ENCODE measurements at places on chromosomes 3 and 15.

DNA sequence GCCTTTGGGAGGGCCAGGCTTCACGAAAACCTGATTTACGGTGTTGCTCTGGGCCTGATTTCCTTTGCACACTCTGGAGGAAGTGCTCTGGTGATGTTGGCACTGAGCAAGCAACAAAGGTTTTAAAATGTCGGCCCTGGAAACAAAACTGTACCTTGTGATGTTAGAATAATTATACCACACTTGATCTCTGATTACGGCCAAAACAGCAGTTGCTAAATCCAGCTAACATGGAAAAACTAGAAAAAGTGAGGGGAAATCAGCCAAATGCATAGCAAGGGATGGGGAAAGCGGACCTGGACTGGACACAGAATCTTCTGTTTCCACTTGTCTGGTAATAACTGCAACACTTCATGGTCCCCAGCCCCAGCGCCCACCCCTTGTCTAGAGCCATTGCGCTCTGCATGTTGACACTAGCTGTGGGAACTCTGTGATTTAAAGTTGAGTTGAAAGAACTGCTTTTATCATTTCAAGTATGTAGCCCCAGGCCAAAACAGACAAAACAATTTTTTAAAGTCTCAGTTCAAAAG lies 120.1 kb downstream of the VGLL4 start:
- DNase-seq = no peak

DNA sequence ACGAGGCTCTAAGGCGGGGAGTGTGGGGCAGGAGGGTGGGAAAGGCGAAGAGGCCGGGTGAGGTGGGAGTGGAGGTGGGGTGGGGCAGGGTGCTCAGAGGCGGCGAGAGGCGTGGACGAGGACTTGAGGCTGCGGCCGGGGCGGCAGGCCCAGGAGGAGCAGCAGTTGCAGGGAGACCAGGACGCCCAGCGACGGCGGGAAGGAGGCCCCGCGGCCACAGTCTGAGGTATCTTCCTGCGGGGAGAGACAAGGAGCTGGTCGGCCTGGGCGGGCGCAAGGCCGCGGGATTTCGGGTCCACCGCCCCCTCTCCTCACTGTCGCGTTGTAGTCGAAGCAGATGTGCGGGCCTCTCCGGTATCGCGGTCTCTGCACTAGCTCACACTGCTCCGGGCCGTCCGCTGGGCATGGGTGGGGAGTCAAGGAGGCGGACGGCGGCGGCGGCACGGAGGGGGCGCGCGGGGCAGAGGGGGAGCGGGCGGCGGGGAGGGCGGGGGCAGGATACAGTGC lies 5.3 kb upstream of the TMEM115 start:
- no peak for DNase-seq

DNA sequence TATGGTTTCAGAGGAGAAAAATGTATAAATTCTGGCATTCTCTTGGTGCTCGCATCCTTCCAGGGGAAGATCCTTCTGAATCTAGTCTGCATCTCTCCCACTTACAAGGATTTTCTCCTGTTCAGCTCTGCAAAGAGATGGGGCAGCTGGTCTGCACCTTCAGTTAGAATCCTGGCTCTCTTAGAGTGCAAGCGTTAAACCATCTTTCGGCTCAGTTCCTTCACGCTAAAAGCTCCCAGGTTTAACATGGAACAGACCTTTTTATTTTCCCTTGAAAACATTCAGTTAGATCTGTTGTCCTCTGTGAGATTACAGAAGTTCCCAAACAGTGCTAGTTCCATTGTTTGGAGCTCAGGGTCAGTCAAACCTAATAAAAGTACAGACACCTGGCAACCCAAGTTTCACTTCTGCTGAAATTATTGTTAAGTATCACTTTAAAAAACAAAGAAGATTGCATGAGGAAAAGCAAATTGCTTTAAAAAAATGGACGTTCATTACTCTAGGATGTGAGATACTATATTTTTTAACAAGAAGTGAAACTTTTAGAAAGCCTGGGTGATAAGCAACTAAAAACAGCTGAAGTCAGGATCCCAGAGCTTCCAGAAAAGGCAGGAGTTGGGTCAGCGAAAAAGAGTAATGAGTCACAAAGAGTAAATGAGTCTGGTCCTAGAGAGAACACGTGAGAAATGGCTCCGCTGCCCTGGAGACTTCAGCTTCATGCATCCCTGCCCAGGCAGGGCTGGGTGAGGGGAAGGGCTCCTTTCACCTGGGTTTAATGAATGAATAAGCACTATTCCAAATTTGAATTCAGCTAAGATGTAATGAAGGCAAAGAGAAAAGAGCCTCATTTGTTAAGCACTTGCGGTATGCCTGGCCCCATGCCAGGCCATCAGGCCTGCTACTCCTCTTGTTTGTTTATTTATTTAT lies 63.3 kb downstream of the ABTB1 start:
- no peak for DNase-seq

GRCh38 chr3:169827712-169828111 lies 15.0 kb upstream of the LRRC34 start:
- no peak for DNase-seq

DNA sequence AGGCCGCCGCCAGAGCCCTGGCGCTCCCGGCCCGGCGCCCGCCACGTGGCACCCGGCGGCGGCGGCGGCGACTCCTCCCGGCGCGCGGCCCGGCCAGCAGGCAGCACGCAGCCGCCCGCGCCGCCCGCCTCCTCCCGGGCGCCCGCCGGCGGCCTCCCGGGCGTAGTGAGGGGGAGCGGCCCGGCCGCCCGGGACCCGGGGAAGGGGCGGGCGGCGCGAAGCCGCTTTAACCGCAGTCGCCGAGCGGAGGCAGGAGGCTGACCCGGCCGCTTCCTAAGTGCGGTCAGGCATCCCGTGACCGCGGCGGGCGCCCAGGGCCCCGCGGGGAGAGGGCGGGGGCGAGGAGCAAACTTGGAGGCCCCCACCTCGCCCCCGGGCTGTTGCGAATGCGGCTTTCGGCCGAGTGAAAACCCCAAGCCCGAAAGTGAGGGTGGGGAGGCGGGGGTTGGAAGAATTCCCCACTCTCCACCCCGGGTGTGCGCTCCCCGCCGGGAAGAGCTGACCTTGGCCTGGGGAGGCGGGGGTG lies 1.7 kb upstream of the HES1 start:
- peak; percentile 38 for DNase-seq

DNA sequence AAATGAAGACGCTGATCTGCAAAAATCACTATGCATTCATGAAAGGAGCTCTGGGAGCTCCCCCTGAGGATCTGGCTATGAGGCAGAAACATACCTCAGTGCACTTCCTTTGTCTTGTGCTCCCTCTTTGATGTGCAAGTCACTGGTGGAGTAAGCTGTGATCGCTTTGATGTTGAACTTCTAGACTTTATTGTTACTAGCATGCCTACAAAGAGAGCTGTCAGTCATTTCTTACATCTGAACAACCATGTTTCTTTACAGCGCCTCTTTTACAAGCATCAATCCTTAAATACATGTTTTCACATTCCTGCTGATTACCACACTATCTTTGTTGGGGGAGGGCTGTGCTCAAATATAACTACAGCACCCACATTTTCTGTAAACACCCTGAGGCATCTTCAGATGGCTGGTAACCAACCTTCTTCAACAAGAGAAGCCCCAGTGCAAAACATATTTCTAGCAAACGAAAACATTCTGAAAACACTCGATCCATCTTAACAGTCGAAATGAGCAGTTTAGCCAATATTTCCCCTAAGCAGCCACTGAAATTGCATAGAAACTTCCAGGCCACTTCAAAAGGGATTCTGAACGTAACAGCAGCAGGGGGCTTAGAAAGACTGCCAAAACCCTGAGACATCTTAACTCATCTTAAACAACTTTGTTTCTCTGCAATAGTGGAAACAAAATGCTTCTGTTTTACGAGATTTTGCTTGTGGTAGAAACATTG lies 101.9 kb upstream of the ICE2 start:
- peak; percentile 49 for DNase-seq

DNA sequence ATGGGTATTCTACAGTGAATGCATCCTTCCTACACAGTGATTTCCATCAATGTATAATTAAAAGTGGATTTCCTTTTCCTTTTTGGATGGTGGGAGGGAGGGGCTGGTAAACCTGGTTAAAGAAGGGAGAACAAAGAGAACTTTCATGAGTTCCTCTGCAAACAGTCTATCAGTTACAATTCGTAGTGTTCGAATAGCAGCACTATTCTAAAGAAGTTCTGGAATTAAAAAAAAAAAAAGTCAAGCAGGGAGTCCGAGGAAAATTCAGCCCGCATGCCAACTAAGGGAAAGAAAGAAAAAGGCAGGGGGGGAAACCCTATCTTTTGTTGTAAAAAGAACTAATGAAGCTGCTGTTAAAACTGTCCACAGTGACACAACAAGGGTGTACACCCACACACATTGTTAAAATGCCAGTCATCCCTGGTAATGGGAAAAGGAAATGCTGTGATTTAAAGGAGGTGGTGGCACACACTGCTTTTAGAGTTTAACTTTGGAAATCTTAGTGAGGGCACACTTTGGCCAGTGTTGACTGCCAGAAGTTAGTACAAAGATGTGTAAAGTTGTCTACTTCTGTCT lies 521.2 kb downstream of the ZIC1 start:
- no peak for DNase-seq

DNA sequence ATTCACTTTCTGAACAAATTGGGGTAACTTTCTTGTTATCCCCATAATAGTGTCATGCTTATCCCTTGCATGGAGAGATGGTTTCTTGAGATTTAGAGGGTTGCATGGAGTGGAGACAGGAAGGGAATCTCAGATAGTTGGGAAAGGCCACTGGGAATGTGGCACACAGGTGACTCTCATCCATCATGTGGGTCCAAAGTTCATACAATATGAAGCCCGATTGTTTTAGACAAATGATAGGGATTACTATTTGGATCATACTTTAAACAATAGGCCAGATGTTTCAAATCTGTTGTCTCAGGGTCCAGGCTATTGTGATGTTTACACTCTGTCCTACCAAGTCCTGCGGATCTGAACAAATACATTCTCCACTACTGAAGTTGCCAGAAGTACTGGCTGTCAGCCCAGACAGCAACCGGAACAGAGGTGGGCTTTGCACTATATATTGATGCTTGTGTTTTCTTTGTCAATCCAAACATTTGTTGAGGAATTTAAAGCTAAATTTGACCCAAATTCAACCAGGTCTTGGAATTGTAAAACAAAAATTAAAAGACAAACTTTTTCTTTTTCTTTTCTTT lies 39.2 kb upstream of the NMNAT3 start:
- no peak for DNase-seq

DNA sequence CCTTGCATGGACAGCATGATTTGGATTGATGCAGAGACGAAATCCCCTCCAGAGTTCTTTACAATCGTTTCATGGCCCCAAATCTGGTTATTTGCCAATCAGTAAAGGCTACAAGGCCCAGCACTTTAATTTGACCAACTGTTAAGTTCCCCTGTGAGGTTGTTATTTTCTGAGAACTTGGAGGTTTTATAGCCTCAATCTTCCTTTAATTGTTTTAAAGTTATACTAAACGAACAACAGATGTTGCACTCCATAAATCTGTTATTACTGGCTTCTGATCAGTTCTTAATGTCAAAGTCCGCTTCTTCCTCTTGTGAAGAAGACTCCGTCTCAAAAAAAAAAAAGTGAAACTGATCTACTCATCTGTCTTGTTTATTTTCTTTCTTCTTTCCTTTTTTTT lies 30.8 kb downstream of the LARP6 start:
- DNase-seq = no peak

- no peak for DNase-seq
Observed at GRCh38 chr3:82259994-82260393, 498.5 kb upstream of the GBE1 start.

DNA sequence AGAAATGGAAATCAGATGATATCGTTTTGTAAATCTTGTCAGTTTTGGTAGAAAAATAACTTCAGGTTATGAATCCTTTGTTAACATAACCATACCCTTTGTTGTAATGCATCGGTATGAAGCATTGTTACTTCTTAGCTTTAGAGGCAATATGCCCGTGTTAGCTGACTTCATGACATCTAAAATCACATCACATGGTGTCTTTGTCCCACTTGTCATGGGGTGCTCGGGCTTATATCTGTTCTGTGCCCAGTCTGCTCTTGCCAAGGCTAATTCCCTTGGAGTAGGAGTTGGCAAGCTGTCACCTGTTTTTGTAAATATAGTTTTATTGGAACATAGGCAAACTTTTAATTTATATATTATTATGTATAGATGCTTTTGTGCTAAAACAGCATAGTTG lies 39.6 kb downstream of the SLC25A26 start:
- no peak for DNase-seq

GRCh38 chr3:57078344-57078634 lies 17.8 kb downstream of the SPATA12 start:
- DNase-seq = no peak

DNA sequence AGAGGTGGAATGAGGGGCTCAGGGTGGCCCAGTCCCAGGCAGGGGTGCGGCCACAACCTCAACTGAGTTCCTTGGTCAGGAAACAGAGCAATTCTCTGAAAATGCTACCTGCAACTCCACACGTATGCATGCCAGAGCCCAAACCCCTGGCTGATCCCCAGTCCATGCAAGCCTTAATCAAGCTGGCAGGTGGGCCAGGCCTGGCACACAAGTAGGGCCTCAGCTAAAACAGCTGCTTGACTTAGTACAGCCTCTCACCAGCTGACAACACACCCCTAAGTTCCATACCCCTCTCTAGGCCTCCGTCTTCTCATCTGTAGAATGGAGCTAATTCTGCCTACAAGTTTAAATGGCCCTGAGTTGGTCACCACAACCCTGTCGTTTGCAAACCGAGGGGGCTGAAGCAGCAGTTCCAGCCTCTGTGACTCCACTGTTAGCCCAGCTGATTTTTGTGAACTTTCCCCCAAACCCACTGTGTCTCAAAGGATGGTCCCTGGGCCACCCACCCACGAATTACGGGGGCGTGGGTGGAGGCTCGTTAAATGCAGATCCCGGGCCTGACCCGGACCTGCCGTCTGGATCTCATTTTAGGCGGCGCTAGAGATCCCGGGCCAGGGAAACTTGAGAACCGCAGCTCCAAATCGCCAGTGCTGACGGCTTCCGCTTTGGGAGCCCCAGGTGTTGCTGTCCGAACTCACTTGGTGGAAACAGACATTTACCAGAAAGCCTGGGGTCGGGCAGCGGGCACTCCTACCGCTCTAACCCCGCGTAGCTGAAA lies 927 bp downstream of the CHDH start:
- no peak for DNase-seq

Data from activated CD4-positive, alpha-beta T cell treated with anti-CD3 and anti-CD28 coated beads for 4 hours (primary cell).